Large intestine (tissue), 12 donors: ENCODE measurements at places on chromosomes 13 and 19. TPM values are rescaled to one million over a fixed set of nuclear protein-coding genes. Genes with fewer than 3 reads are reported as not detected.

ZNF440 gene
- polyA plus RNA-seq: 22.9 TPM

PRSS57 gene
- polyA plus RNA-seq: 1.1 TPM

SIGLEC8 gene
- 0.54 TPM for polyA plus RNA-seq

CCDC70 gene
- 0.15 TPM for polyA plus RNA-seq

DNA sequence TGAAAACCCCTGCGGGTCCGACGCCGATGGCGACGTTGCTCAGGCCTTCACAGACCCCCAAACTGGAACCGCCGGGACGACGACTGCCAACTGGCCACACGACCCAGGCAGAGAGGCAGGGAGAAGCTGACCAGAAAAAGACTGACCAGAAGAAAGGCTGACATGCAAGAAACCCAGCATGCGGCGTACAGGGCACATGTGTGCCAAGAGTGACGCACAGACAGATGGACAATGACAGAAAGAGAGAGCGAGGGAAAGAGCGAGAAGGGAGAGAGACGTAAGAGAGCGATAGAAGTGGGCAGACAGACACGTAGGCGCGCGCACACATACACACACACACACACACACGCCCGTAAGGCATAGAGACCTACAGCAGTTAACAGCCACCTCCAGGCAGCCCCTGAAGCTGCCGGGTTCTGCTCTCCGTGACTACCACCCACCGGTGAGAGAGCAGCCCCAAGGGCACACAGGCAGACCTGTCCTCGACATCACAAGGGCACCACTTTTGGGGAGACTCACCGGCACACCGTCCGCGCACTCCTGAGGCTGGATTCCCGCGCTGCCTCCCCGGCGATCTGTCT, 67.2 kb upstream of the ZNF527 start:
- H3K36me3 ChIP-seq: no peaks in the 10 kb centered on the region
- no peak overlapping the region for H3K27ac ChIP-seq
- no peak for DNase-seq
- H3K27me3 ChIP-seq: no peaks in the 10 kb centered on the region
- H3K4me1 ChIP-seq: no peaks in the 10 kb centered on the region

GRCh38 chr19:7214324-7215089, 79.7 kb downstream of the INSR start:
- no peak overlapping the region for H3K4me3 ChIP-seq
- no peaks in the 10 kb centered on the region for H3K27me3 ChIP-seq
- DNase-seq: no peak
- no peaks in the 10 kb centered on the region for H3K36me3 ChIP-seq
- H3K4me1 ChIP-seq: peaks cover 12% of the 10 kb centered on the region

- no peak overlapping the region for H3K4me3 ChIP-seq
- H3K27me3 ChIP-seq: no peaks in the 10 kb centered on the region
- H3K4me1 ChIP-seq: no peaks in the 10 kb centered on the region
- H3K27ac ChIP-seq: no peak overlapping the region
- H3K36me3 ChIP-seq: no peaks in the 10 kb centered on the region
- no peak for DNase-seq
These were observed 189.1 kb downstream of the FGF14 start for GRCh38 chr13:102212729-102213128.

DNA sequence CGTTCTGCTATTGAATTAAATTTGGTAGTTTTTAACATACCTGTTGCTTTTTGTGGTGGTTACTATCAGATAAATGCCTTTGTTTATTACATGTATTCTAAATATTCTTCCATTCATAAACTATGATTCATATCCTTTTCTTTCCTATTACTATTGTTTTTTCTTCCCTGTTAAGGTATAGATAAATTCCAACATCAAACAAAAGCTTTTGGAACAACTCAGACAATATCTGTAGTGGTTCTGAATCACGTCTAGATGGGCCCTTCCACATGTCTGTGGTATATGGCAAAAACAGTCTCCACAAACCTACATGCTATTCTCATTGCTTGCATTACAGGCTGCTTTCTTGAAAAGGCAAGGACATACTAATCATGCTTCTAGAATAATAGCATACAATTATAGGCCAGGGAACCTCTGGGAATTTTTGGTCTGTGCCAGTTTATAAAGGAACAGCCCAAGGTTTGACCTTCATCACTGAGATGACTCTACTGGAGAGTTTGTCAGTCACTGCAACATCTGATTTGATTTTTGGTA, 6.4 kb downstream of the LRCH1 start:
- H3K4me1 ChIP-seq: peaks cover 7% of the 10 kb centered on the region
- no peak for DNase-seq
- no peaks in the 10 kb centered on the region for H3K27me3 ChIP-seq
- no peak overlapping the region for H3K4me3 ChIP-seq

DNA sequence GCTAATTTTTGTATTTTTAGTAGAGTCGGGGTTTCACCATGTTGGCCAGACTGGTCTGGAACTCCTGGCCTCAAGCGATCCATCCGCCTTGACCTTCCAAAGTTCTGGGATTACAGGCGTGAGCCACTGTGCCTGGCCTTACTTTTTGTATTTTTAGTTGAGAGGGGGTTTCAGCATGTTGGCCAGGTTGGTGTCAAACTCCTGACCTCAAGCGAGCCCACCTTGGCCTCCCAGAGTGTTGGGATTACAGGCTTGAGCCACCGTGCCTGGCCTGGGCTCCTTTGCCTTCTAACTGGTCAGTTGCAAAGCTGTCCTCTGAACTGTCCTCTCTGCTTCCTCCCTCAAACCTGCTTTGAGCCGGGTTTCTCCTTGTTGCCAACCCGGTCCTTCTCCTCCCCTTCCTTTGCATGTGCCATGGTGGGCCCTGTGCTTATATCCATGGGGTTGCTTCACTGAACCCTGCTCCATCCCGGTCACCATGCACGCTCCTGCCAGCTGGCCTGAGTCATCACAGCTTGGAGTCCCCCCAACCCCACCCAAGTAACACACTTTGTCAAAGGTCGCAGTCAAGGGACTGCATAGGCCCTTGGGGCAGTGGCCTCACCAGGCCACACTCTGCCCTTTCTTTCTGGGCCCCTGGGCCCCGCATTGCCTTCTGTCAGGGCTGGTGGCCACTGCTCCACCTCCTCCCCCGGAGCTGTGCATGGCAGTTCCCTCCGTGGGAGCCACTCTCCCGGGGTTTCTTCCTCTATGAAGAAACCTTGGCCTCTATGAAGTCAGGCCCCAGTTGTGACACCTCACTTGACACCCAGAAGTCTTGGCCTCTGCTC, 21.2 kb downstream of the WTIP start:
- no peaks in the 10 kb centered on the region for H3K36me3 ChIP-seq
- no peak overlapping the region for H3K27ac ChIP-seq
- no peak overlapping the region for H3K4me3 ChIP-seq

DNA sequence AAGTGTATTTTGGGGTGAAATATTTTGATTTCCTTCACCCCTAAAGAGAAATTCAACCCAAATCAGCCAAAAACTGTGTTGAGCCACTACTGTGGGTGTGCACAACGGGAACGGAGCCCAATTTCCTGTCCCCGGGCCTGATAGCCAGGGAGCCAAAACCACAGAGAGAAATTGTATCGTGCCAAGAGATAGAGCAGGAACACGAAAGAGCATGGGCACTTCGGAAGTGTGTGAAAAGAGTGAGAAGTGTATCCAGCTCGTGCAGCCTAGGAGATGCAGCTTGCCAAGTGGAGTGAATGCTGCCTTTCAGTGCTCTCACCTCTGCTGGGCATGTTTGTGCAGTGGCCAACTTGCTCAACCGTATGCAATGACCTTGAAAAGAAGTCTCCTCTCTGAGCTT, 19.4 kb upstream of the PLEKHF1 start:
- H3K27me3 ChIP-seq: peaks cover 6% of the 10 kb centered on the region
- DNase-seq: no peak
- H3K4me1 ChIP-seq: no peaks in the 10 kb centered on the region
- no peak overlapping the region for H3K27ac ChIP-seq
- H3K4me3 ChIP-seq: no peak overlapping the region

- DNase-seq: peak; percentile 45
- H3K36me3 ChIP-seq: no peaks in the 10 kb centered on the region
- peak overlapping the region; percentile 10 for H3K27ac ChIP-seq
- H3K27me3 ChIP-seq: no peaks in the 10 kb centered on the region
These were observed 129.9 kb downstream of the FOXO1 start for GRCh38 chr13:40536443-40537113.

- H3K36me3 ChIP-seq: no peaks in the 10 kb centered on the region
- H3K4me1 ChIP-seq: no peaks in the 10 kb centered on the region
- DNase-seq: no peak
- no peaks in the 10 kb centered on the region for H3K27me3 ChIP-seq
- no peak overlapping the region for H3K27ac ChIP-seq
These were observed 897.0 kb downstream of the EFNB2 start for GRCh38 chr13:105638426-105638825.

DNA sequence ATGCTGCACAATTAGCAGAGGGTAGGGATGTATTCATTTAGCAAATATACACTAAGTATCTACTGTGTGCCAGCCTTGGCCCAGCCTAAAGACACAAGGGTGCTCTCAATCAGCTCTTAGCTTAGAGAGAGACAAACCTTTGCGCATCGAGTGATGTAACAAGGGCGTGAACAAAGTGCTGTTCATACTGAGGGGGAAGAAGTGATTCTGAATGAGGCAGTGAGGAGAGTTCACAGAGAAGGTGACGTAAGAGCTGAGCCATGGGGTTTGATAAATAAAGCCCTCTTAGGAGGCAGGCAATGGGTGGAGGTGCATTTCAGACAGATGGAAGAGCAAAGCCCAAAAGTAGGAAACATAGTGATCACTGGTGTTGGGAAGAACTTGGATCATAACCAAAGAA, 68.5 kb downstream of the FLT1 start:
- H3K27me3 ChIP-seq: peaks cover 6% of the 10 kb centered on the region
- no peaks in the 10 kb centered on the region for H3K4me1 ChIP-seq
- no peak overlapping the region for H3K27ac ChIP-seq
- DNase-seq: no peak
- H3K36me3 ChIP-seq: no peaks in the 10 kb centered on the region

GRCh38 chr19:33885236-33885635, 88.6 kb downstream of the KCTD15 start:
- no peak overlapping the region for H3K4me3 ChIP-seq
- no peak for DNase-seq
- H3K27me3 ChIP-seq: peaks cover 2% of the 10 kb centered on the region
- no peak overlapping the region for H3K27ac ChIP-seq

- peaks cover 80% of the 10 kb centered on the region for H3K27me3 ChIP-seq
- no peaks in the 10 kb centered on the region for H3K4me1 ChIP-seq
- no peak for DNase-seq
These were observed 22.5 kb downstream of the ZIC5 start for GRCh38 chr13:99948907-99949678.

- H3K4me3 ChIP-seq: no peak overlapping the region
- H3K27ac ChIP-seq: no peak overlapping the region
- H3K27me3 ChIP-seq: no peaks in the 10 kb centered on the region
- no peaks in the 10 kb centered on the region for H3K4me1 ChIP-seq
These were observed 56.0 kb upstream of the DOCK9 start for GRCh38 chr13:99033814-99034213.

- no peak overlapping the region for H3K4me3 ChIP-seq
- no peaks in the 10 kb centered on the region for H3K27me3 ChIP-seq
- no peaks in the 10 kb centered on the region for H3K4me1 ChIP-seq
- no peaks in the 10 kb centered on the region for H3K36me3 ChIP-seq
These were observed 103.8 kb downstream of the SLC10A2 start for GRCh38 chr13:102962430-102962829.
